ENCODE measurements at places on chromosomes 6 and 20. TPM values are rescaled to one million over a fixed set of nuclear protein-coding genes. Genes with fewer than 3 reads are reported as not detected.

GRCh38 chr6:111358454-111358853 is 124.6 kb downstream of the REV3L start:
- DNase-seq, result no peak

GRCh38 chr20:41118632-41119031 is 18.7 kb upstream of the PLCG1 start:
- DNase-seq, result no peak

- no peak for DNase-seq
These were observed 194.5 kb upstream of the PLN start for GRCh38 chr6:118353564-118353963.

DNA sequence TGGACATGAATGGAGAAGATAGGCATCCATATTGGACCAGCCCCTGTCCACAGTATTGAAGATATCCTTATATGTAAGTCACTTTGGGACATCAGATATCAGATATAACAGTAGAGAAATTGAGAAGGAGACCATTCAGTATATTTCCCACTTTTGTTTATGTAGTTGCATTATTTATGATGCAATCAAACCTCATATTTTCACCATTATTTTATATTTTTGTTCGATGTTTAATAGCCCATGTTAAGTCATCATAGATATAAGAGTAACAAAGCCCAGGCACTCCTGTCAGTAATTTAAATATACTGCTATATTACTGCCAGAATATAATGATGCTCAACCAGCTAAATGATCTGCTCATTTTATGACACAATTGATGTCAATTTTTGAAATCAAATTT is 744.5 kb upstream of the EPHA7 start:
- no peak for DNase-seq

DNA sequence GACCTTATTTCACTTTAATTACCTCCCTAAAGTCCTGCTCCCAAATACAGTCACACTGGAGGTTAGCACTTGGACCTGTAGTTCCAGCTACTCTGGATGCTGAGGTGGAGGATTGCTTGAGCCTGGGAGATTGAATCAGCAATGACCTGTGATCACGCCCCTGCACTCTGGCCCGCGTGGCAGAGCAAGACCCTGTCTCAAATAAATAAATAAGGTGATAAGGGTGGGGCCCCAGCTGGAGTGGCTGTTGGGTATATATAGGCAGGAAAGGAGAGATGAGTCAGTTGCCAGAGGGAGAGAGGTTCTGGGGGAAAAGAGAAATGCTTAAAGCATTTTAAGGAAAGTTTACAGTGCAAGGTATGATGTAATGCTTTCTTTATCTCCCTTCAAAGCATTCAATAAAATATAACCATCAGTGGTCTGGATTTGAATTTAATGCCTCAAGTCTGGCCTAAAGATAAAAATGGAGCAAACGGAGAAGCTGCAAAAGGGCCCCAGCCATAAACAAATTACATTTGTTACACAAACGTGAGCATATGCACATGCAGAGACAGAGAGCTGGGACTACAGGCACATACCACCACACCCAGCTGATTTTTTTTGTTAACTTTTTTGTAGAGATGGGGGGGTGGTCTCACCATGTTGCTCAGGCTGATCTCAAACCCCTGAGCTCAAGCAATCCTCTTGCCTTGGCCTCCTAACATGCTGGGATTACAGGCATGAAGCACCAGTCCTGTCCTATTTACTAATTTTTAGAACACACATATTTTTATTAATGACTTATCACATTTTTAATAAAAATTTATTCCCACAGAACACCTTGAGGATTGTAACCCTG is 6.1 kb upstream of the PM20D2 start:
- no peak for DNase-seq

- DNase-seq, result no peak
These were observed 59.6 kb downstream of the MOXD1 start for GRCh38 chr6:132341646-132342045.

DNA sequence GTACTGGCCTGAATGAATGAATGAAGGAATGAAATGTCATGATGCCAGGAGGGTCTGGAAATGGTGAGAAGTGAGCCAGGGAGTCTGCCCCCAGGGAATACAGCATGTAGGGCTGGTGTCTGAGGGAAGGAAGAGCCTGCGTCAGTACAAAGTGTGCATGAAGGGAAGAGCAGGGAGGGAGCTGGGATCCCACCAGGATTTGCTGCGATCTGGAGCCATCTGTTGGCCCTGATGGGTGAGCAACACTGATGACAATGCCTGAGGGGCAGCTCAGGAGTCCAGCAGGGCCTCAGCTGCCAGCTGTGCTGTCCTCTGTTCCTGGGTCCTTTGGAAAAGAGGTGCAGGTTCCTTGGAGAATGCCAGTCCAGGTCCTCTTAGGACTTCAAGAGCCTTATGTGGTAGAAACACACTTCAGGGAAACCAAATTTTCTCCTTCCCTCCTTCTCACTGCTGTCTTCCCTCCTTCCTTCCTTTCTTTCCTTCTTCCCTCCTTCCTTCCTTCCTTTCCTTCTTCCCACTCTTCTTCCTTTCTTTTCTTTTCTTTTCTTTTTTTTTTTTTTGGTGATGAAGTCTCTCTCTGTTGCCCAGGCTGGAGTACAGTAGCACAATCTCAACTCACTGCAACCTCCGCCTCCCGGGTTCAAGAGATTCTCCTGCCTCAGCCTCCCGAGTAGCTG is 11.5 kb downstream of the BPI start:
- DNase-seq, result no peak

GRCh38 chr6:35443341-35444030 is 8.7 kb upstream of the FANCE start:
- DNase-seq, result no peak

- DNase-seq, result peak; percentile 85
These were observed 471 bp downstream of the EZR start for GRCh38 chr6:158818581-158819212.

DNA sequence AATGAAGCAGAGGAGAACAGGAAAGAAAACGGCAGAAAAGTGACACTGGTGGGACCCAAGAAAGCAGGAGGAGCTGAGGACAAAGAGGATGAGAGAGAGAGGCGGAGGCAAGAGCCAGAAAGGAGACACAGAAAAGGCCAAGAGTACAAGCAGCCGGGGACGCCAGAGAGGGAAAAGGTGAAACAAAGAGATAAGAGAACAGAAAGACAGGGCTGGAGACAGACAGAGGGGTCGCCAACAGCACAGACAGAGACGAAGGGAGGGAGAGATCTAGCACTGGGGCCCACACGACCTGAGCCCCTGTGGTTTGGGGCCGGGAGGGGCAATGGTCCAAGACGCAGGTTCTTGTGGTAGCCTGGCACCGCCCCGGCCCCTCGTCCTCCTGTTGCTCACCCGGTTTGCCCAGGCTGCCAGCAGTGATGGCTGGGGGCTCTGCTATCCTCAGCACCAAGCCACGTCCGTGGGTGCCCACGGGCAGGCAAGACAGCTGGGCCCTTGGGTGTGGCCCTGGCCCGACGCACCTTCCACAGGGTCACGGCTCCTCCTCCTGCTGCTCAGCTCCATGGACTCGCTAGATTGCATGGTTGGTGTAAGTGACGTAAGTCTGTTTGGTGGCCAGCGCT is 123.5 kb downstream of the GRM4 start:
- no peak for DNase-seq

DNA sequence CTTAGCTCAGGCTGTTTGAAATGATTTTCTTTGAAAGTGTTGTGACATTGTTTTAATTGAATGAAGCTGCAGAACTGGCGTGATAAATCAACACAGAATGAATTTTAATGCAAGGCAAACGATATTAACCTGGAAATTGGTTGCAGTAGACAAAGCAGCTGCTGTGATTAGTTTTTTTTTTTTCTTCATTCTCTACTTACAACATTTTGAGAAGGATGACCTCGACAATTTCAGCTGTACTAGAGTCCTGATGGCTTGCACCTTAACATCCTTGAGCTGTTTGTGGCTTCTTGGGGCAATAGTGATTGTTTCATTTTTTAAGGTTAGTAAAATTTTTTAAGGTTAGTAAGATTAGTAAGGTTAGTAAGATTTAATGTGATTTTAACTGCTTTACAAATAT is 54.2 kb downstream of the QKI start:
- DNase-seq, result no peak

GRCh38 chr6:83381949-83382348 is 48.9 kb downstream of the ME1 start:
- no peak for DNase-seq

GRCh38 chr20:47704746-47705496 is 80.4 kb downstream of the SULF2 start:
- DNase-seq, result no peak

- DNase-seq, result peak; percentile 49
These were observed 26.3 kb downstream of the ALDH5A1 start for GRCh38 chr6:24520929-24521546.

GRCh38 chr6:122839472-122839871 is 50.4 kb downstream of the SMPDL3A start:
- peak; percentile 50 for DNase-seq

DNA sequence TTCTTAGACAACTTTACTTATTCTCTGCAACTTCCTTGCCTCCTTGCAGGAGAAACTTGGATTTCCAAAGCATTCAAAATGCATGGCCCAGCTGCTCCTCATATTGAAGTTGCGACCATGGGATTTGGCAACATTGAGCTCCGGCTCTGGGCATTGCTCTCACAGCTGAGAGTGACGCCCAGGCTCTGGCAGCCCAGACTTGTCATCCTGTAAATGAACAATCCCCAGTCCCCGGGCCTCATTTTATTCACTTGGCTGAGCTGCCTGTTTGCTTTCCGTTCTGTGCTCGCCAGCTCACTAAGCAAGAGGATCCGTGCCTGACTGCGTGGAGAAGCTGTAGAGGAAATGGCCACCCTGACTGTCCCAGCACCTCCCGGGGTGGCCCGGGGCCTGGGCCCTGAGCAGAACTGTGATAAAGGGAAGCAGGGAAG is 119.5 kb upstream of the CD93 start:
- DNase-seq, result no peak

DNA sequence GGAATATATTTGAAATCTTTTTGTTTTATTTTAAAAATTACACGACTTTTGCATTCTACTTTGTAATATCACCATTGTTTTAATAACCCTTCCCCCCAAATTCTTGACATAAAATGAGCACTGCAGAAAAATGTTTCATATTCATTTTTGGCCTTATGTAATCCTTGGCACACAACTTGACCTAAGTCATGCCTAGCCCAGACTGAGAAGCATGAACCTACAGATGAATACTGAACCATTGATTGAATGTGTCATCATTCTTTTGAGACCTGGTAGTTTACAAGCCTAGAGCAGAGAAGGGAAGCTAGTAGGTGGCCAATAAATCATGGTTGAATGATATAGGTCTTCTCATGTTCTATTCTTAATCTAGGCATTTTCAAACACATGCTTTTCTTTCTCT is 89.4 kb upstream of the EDN1 start:
- DNase-seq, result no peak

DNA sequence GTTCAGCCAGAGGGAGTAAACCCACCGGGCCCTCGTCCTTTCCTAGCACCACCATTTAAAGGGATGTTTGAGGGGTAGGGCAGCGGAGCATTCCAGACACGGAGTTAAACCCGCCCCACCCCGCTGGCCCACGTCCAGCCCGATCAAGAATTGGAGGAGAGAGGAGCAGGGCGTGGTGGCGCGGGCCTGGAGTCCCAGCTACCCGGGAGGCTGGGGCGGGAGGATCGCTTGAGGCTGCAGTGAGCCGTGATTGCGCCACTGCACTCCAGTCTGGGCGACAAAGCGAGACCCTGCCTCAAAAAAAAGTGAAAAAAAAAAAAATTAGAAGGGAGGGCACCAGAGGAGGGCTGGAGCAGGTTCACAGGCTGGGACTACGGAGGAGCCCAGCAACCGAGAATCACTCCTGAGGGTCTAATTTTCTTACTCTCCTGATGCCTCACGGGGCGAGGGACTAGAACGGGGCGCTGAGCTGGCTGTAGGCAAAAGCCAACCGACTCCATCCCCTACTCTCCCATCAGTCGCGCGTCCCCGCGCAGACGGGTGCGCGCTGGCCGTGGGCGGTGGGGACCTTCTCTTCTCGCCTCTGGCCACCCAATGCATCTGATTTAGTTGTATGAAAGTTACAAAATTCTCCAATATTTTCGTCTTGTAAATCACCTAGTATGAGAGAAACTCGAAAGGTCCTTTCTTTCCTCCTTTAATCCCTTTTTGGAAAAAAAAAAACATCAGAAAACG is 6.1 kb upstream of the HSPA1B start:
- peak; percentile 85 for DNase-seq

DNA sequence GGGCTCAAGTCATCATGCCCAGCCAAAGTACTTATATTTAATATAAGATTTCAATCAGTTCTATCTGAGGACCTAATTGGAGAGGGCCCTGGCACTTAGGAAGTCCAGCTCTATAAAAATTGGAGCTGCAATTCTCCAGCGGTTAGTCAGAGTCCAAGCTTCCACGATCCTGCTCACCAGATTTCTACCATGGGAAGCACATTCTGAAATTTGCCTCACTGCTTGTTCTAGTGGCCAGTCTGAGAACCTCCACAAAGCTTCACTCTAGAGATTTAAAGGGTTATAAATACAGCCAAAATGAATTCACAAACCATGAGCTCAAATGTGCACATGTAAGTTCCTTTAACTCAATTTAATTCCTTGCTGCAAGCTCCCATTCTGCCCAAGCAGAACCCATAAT is 33.5 kb downstream of the PNLDC1 start:
- no peak for DNase-seq

DNA sequence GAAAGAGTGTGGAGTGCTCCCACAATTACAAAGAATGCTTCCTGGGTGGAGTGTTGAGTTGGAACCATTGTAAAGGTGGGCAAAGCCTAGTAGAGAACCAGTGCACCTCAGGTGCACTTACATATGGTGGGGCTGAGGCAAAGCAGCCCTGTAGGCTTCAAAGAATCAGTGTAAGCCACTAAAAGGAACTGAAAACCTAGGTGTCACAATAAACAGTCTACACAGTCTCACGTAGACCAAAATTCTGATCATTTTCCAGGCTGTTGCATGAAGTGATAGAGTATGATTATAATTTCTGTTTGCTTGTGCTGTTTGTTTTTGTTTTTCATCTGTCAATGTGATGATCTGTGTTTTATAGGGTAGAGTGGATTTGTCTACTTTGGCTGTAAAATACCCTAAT is 2.8 kb downstream of the ABT1 start:
- DNase-seq, result no peak

TTK gene
- 34.8 TPM for total RNA-seq

LPIN3 gene
- 2.5 TPM for total RNA-seq

RGS17 gene
- total RNA-seq, result not detected

ZSCAN12 gene
- 5.6 TPM for total RNA-seq

HLA-DQB1 gene
- total RNA-seq, result 2.5 TPM

ZC3H12D gene
- 170 TPM for total RNA-seq

CDS2 gene
- total RNA-seq, result 62.0 TPM

KCNQ2 gene
- 0.65 TPM for total RNA-seq

Measured in activated T-cell treated with anti-CD3 and anti-CD28 coated beads, Interleukin-2, amount 50 U/mL, for 72 hours (primary cell).